ENCODE measurements at places on chromosomes 12 and 14. TPM values are rescaled to one million over a fixed set of nuclear protein-coding genes. Genes with fewer than 3 reads are reported as not detected.

OTX2 gene
- not detected for total RNA-seq

TMEM30B gene
- total RNA-seq: not detected

ENDOU gene
- not detected for total RNA-seq

ASB2 gene
- total RNA-seq: 1.9 TPM

TMPRSS12 gene
- not detected for total RNA-seq

UNG gene
- 61.1 TPM for total RNA-seq

ANO4 gene
- not detected for total RNA-seq

SNRPF gene
- 5.6 TPM for total RNA-seq

VWF gene
- total RNA-seq: 0.07 TPM

NRIP2 gene
- total RNA-seq: not detected

SLC39A5 gene
- not detected for total RNA-seq

Data from Caki2 (cell line).